Lung (tissue), 17 donors: ENCODE measurements at places on chromosomes 7 and 10.
A peak's percentile ranks its signal among the peaks of the same experiment; 100 is the strongest.

DNA sequence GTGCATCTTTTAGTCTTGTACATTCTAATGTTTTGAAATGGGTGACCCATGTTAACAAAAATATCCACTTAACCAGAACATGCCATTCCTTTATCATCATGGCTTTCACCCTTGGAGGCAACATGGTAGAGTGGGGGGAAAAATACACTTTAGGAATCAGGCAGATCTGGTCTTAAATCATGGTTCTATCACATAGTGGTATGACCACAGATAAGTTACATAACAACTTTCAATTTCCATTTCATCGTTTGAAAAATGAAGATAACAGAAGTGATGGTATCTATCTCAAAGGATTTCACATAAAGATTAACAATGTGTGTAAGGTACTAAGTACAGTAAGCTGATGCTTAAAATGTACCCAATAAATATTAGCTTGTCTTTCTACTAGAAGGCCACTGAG, 19.0 kb downstream of the TMEM168 start:
- no peaks in the 10 kb centered on the region for H3K4me1 ChIP-seq
- no peaks in the 10 kb centered on the region for H3K27me3 ChIP-seq
- no peak overlapping the region for H3K4me3 ChIP-seq
- no peak overlapping the region for H3K27ac ChIP-seq

GRCh38 chr10:124354411-124355382, 64.0 kb downstream of the OAT start:
- no peaks in the 10 kb centered on the region for H3K36me3 ChIP-seq
- no peaks in the 10 kb centered on the region for H3K4me1 ChIP-seq
- no peak overlapping the region for H3K27ac ChIP-seq
- no peak overlapping the region for H3K4me3 ChIP-seq
- peak; percentile 72 for DNase-seq

GRCh38 chr10:124091646-124092249, 1.6 kb downstream of the CHST15 start:
- peak overlapping the region; percentile 84 for H3K27ac ChIP-seq
- peaks cover 40% of the 10 kb centered on the region for H3K27me3 ChIP-seq
- peak overlapping the region; percentile 62 for H3K4me3 ChIP-seq
- no peaks in the 10 kb centered on the region for H3K36me3 ChIP-seq
- peak; percentile 49 for DNase-seq

DNA sequence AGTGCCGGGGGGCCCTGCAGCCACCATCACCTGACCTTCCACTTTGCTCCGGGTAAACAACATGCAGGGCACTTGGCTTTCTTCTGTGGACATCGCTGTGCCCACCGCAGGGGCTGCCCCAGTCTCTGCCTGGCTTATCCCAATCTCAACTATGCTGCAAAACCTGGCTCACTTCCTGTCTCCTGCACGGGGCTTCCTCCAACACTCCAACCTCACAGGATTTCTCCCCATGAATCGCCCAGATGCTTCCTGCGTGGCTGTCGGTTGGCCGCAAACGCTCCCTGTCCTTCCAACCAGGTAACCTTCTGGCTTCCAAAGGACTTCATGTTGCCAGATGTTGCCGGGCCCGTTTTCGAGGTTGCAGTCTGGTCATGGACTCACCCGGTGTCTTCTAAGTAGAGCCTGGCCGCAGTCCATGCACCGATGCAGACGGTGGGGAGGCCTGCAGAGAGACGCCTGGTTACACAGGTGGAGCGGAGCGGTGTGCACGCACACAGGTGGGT, 109.0 kb downstream of the VIPR2 start:
- no peak overlapping the region for H3K27ac ChIP-seq
- no peak for DNase-seq
- no peaks in the 10 kb centered on the region for H3K27me3 ChIP-seq
- peaks cover 3% of the 10 kb centered on the region for H3K4me1 ChIP-seq

GRCh38 chr7:148107443-148108127, 483.0 kb upstream of the C7orf33 start:
- no peak overlapping the region for H3K27ac ChIP-seq
- H3K4me1 ChIP-seq = no peaks in the 10 kb centered on the region
- DNase-seq = no peak

DNA sequence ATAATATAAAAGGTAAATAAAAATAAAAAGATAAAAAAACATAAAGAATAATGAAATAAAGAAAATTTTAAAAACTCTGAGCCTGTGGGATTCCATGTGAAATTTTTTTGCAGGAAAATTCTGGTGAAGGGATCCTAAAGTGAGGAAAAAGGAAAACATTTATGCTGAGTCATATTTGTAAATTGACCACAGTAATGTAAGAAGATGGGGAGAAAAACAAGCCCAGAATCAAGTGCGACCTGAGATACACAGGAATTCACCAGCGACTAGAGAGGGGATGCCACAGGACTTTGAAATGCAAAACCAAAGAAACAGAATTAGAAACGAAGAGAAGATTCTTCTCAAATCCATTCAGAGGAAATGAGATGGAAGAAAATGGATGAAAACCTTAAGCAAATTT, 133.8 kb upstream of the PFKP start:
- no peaks in the 10 kb centered on the region for H3K4me1 ChIP-seq
- H3K27ac ChIP-seq = no peak overlapping the region
- H3K27me3 ChIP-seq = peaks cover 16% of the 10 kb centered on the region
- H3K4me3 ChIP-seq = no peak overlapping the region
- H3K36me3 ChIP-seq = no peaks in the 10 kb centered on the region

DNA sequence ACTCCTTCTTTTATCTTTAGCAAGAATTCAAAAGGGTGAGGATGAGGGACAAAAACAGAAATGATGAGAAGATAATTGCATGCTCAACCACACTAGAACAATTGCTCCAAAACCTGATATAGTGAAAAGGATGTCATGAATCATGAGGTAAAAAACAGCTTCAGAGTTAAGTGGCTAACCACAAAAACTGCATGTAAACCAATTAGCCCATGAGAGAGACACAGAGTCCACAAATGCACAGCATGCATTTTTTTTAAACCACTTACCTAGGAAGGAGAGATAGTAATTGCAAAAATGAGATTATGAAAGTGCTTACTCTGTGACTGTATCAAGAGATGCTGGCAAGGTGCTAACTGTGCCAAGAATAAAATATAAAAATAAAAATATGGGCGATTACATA, 132.9 kb downstream of the MBL2 start:
- no peak for DNase-seq
- no peaks in the 10 kb centered on the region for H3K36me3 ChIP-seq
- no peak overlapping the region for H3K4me3 ChIP-seq
- H3K27ac ChIP-seq = no peak overlapping the region
- H3K27me3 ChIP-seq = no peaks in the 10 kb centered on the region
